ENCODE measurements at places on chromosomes 5 and 9. TPM values are rescaled to one million over a fixed set of nuclear protein-coding genes. Genes with fewer than 3 reads are reported as not detected.

SPATA31D4 gene
- not detected for total RNA-seq

TERT gene
- not detected for total RNA-seq

GRCh38 chr5:54673523-54674225 is 156.1 kb downstream of the SNX18 start:
- no peaks in the 10 kb centered on the region for H3K27me3 ChIP-seq
- H3K4me1 ChIP-seq, result peaks cover 44% of the 10 kb centered on the region
- no peak overlapping the region for H3K4me3 ChIP-seq
- H3K27ac ChIP-seq, result no peak overlapping the region

- H3K4me3 ChIP-seq, result no peak overlapping the region
- no peak overlapping the region for H3K27ac ChIP-seq
- DNase-seq, result no peak
Observed at GRCh38 chr9:89278997-89279739, 31.8 kb upstream of the CKS2 start.

- no peaks in the 10 kb centered on the region for H3K4me1 ChIP-seq
- DNase-seq, result no peak
- no peaks in the 10 kb centered on the region for H3K36me3 ChIP-seq
Observed at GRCh38 chr5:167664222-167664804, 627.1 kb upstream of the WWC1 start.

DNA sequence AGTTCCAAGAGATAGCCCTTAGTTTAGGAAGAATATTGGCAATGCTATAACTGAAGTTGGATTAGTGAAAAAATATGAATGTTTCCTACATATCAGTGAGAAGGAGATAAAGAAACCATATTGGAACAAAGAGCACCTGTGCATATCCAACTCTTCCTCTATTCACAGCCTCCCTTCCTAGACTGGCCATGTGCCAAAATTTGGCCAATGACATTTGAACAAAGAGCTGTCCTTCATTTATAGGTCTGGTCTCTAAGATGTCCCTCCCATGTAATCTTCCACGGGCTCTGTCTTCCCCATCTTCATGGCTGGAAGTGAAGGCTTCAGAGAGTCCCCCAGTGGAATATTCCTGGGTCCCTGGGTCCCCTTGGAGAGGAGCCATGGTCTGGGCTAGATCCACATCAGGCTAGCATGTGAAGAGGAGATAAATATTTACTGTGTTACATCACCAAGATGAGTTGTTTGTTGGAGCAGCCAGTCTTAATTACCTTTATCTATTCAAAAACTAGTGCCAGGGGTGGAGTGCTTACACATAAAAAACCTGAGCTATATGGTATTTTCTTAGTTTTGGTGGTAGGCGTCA is 190.0 kb upstream of the S1PR3 start:
- H3K36me3 ChIP-seq, result no peaks in the 10 kb centered on the region
- no peak overlapping the region for H3K27ac ChIP-seq
- no peaks in the 10 kb centered on the region for H3K4me1 ChIP-seq
- H3K27me3 ChIP-seq, result no peaks in the 10 kb centered on the region
- DNase-seq, result no peak
- H3K4me3 ChIP-seq, result no peak overlapping the region

GRCh38 chr9:116238225-116238624 is 84.6 kb downstream of the PAPPA start:
- DNase-seq, result no peak
- H3K4me1 ChIP-seq, result no peaks in the 10 kb centered on the region
- H3K36me3 ChIP-seq, result no peaks in the 10 kb centered on the region
- peak overlapping the region; percentile 4 for H3K27ac ChIP-seq

DNA sequence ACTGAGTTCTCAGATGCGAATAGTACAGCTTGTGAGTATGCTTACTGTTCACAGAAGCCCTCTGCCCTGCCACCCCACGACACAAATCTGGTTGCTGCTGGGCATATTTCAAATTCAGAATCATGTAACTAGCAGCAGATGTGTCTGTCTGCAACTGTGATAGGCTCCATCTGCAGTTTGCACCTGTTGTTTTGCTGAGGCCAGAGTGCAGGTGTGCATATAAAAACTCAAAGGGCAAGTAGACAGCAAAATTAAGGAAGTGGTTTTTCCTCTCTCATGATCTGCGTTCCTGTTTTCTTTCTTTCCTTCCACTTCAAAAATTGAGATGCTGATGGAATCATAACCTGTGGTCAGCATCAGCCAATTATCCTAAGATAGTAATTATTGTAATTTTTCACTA is 1000.5 kb downstream of the PTPRD start:
- no peak overlapping the region for H3K27ac ChIP-seq
- H3K4me1 ChIP-seq, result no peaks in the 10 kb centered on the region
- no peak for DNase-seq

GRCh38 chr9:37415011-37415719 is 7.3 kb upstream of the GRHPR start:
- no peaks in the 10 kb centered on the region for H3K36me3 ChIP-seq
- peak overlapping the region; percentile 43 for H3K4me3 ChIP-seq
- DNase-seq, result peak; percentile 84
- no peaks in the 10 kb centered on the region for H3K27me3 ChIP-seq
- H3K4me1 ChIP-seq, result no peaks in the 10 kb centered on the region

DNA sequence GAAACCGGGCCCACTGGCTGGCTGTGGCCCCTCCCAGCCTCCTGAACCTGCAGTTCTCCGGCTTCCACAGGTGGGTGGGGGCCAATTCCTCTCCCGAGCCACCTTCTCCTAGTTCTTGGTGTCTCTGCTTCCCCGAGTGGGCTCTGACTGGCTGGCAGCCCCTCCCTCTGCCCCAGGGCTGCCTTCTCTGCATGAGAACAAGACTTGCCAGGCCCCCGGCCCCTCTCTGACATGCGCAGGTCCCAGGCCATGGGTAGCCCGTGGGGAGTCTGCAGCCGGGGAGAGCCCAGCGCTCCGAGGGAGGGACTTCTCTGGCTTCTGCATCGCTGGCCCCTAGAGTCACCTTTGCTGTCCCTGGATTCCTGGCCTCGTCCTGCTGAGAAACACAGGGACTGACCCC is 421.7 kb downstream of the IRX2 start:
- no peak for DNase-seq
- no peak overlapping the region for H3K27ac ChIP-seq
- H3K4me3 ChIP-seq, result no peak overlapping the region
- no peaks in the 10 kb centered on the region for H3K4me1 ChIP-seq
- no peaks in the 10 kb centered on the region for H3K27me3 ChIP-seq
- no peaks in the 10 kb centered on the region for H3K36me3 ChIP-seq

- no peaks in the 10 kb centered on the region for H3K36me3 ChIP-seq
- no peak for DNase-seq
- H3K4me3 ChIP-seq, result no peak overlapping the region
- no peaks in the 10 kb centered on the region for H3K4me1 ChIP-seq
- H3K27ac ChIP-seq, result no peak overlapping the region
Observed at GRCh38 chr9:27765266-27766072, 192.2 kb upstream of the C9orf72 start.

DNA sequence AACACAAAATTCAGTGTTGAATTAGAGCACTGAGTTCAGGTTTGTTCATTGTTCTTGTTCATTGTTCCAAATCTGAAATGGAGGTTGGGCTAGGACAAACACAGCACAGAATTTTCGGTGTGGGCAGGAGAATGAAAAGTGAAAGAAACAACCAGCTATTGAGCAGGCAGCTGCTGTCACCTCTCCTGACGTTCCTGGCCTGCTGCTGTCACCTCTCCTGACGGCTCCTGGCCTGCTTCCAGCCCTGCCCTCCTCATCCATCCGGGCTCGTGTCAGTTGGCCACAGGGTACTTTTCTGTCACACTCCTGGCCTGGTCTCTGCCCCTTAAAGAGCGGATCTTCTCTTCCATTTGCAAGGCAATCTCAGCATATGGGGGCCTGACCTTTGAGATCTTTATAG is 45.2 kb upstream of the CKMT2 start:
- no peaks in the 10 kb centered on the region for H3K36me3 ChIP-seq
- H3K27me3 ChIP-seq, result no peaks in the 10 kb centered on the region
- H3K4me1 ChIP-seq, result no peaks in the 10 kb centered on the region
- no peak overlapping the region for H3K4me3 ChIP-seq
- DNase-seq, result no peak
- no peak overlapping the region for H3K27ac ChIP-seq

DNA sequence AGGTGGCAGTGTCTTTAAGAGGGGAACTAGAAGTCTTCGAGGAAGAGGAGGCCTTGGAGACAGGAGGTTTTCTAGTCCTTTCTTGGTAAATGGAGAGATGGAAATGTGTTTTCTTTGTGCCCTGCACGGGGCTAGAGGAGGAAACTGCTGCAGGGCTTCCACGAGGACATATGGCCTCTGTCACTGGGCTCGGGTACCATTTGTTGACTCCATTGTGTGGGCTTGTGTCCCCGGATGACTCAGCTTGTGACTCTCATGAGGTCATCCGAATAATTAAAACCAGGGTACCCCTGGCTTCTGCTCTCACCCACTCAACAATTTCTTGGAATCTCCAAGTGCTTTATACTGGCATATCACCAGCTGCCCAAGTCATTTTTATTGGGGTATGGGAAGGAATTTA is 261.7 kb downstream of the KIF4B start:
- no peaks in the 10 kb centered on the region for H3K27me3 ChIP-seq
- DNase-seq, result no peak
- H3K27ac ChIP-seq, result no peak overlapping the region
- H3K4me1 ChIP-seq, result no peaks in the 10 kb centered on the region
- H3K4me3 ChIP-seq, result no peak overlapping the region

DNA sequence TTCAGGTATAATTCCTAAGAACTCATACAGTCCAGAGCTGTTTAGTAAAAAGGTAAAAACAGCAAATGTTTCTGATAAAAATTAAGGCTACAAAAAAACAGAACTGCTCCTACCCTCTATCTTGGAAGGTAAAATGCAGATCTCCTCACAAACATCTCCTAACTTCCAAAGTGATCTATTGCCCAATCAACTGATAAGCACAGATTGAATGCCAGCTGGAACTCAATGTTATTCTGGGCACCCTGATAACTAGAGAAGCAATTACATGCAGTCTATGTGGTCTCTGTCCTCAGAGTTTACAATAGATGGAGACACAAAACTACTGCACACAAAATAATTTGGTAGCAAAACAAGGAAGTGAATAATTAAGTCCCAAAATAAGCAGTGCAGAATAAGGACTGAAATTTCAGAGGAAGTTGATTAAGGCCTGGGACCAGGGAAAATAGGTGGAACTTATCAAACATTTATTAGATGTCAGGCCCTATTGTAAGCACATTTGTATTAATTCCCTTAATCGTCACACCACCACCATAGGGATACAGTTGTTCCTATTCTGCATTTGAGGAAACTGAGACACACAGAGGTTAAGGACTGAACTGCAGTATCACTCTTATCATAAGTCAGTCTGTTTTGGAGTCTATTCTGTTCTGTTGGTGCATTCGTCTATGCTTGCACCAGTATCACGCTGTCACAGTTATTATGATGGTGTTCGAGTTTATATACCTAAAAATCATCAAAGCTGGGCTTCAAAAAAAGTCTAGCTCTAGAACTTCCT is 102.2 kb upstream of the TARS1 start:
- no peak for DNase-seq
- no peak overlapping the region for H3K4me3 ChIP-seq
- H3K4me1 ChIP-seq, result peaks cover 29% of the 10 kb centered on the region
- H3K27ac ChIP-seq, result peak overlapping the region; percentile 55

DNA sequence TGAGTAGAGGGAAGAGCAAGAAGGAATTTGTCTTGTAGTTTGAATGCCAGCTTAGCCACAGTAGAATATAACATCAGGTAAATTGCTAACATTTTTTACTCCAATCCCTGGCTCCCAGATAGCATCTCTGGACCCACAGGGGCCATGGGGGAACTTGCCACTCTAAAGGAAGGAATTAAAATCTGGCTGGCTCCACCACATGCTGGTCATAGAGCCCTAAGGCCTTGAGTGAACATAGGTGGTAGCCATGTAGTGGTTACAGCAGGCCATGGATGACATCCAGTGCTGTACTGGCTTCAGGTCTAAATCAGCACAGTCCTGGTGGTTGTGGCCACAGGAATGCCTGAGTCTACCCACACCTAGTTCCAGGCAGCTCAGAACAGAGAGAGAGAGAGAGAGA is 109.9 kb upstream of the RGMB start:
- H3K4me3 ChIP-seq, result no peak overlapping the region
- DNase-seq, result no peak
- H3K4me1 ChIP-seq, result no peaks in the 10 kb centered on the region
- no peaks in the 10 kb centered on the region for H3K27me3 ChIP-seq
- no peaks in the 10 kb centered on the region for H3K36me3 ChIP-seq

GRCh38 chr9:27365707-27366376 is 68.9 kb upstream of the EQTN start:
- no peaks in the 10 kb centered on the region for H3K36me3 ChIP-seq
- no peaks in the 10 kb centered on the region for H3K27me3 ChIP-seq
- peaks cover 30% of the 10 kb centered on the region for H3K4me1 ChIP-seq
- H3K4me3 ChIP-seq, result no peak overlapping the region

DNA sequence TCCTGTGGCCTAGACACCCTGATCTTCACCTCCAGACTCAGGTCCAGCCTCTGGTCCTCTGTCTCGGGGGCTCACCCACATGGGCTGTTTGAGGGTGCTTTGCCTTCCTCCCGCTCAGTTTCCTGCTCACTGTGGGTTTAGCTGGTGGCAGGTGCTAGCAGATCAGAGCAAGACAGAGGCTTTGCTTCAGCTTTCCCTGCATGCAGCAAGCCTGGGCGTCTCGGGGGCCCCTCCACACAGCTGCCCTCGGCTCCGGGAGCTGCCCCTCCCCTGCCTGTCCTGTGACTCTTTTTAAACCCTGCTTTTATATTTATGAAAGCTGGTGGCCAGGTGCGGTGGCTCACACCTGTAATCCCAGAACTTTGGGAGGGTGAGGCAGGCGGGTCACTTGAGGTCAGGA is 14.6 kb downstream of the MRPL36 start:
- H3K27me3 ChIP-seq, result no peaks in the 10 kb centered on the region
- H3K36me3 ChIP-seq, result no peaks in the 10 kb centered on the region
- H3K4me3 ChIP-seq, result no peak overlapping the region
- H3K27ac ChIP-seq, result no peak overlapping the region

GRCh38 chr5:123717139-123717538 is 205.2 kb downstream of the CSNK1G3 start:
- H3K36me3 ChIP-seq, result no peaks in the 10 kb centered on the region
- no peaks in the 10 kb centered on the region for H3K4me1 ChIP-seq
- no peak overlapping the region for H3K27ac ChIP-seq
- no peak overlapping the region for H3K4me3 ChIP-seq
- DNase-seq, result no peak

DNA sequence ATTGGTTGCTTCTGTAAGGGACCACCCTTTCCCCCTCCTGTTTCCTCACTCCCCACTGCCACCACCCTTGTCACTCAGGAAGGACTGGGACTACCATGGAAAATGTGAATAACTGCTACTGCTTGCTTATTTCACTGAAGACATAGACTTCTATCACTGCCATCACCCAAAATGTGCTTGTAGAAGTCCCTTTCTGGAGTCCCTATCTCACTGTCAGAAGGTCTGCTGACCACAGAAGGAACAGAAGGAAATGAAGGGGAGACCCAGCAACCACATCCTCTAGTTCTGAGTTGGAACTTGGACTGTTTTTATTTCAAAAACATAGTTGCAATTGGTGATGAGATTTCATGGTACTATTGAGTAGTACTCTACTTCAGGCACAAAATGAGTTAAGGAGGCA is 122.5 kb downstream of the NPR3 start:
- no peak for DNase-seq
- H3K27me3 ChIP-seq, result no peaks in the 10 kb centered on the region
- H3K36me3 ChIP-seq, result no peaks in the 10 kb centered on the region
- H3K4me3 ChIP-seq, result no peak overlapping the region
- H3K4me1 ChIP-seq, result peaks cover 7% of the 10 kb centered on the region

GRCh38 chr9:114218264-114219120 is 63.2 kb downstream of the COL27A1 start:
- no peaks in the 10 kb centered on the region for H3K36me3 ChIP-seq
- no peak overlapping the region for H3K4me3 ChIP-seq
- DNase-seq, result no peak
- H3K4me1 ChIP-seq, result peaks cover 23% of the 10 kb centered on the region
- H3K27me3 ChIP-seq, result no peaks in the 10 kb centered on the region

Data from ascending aorta (tissue), 2 donors.